ENCODE measurements at places on chromosomes 7 and 10. TPM values are rescaled to one million over a fixed set of nuclear protein-coding genes. Genes with fewer than 3 reads are reported as not detected.

The HOXA5 gene
- total RNA-seq, result 130 TPM

The DNAJC12 gene
- 5.5 TPM for total RNA-seq

The TRIM73 gene
- total RNA-seq, result 2.4 TPM

The FRMPD2 gene
- total RNA-seq, result 1.2 TPM

The GRM8 gene
- total RNA-seq, result not detected

The BLNK gene
- total RNA-seq, result not detected

The PPP1R9A gene
- 10.8 TPM for total RNA-seq

The CLRN3 gene
- not detected for total RNA-seq

The LRRC17 gene
- not detected for total RNA-seq

The SRGN gene
- total RNA-seq, result 288 TPM

The SRRM3 gene
- total RNA-seq, result 1.1 TPM

The HKDC1 gene
- 52.3 TPM for total RNA-seq

The NKX1-2 gene
- total RNA-seq, result not detected

The RAPGEF5 gene
- 10.2 TPM for total RNA-seq

The ZNF425 gene
- total RNA-seq, result 2.9 TPM

The PAX2 gene
- total RNA-seq, result not detected

The POLR2J2 gene
- total RNA-seq, result not detected

The TLL2 gene
- 3.8 TPM for total RNA-seq

The PAPSS2 gene
- 77.9 TPM for total RNA-seq

The ZNF239 gene
- 4.7 TPM for total RNA-seq

The NPTX2 gene
- total RNA-seq, result 40.5 TPM

The NIPSNAP2 gene
- 6.8 TPM for total RNA-seq

The CLDN4 gene
- 414 TPM for total RNA-seq

The MYL10 gene
- total RNA-seq, result not detected

The LDB1 gene
- 22.7 TPM for total RNA-seq

The NKX2-3 gene
- 2.5 TPM for total RNA-seq

The FKBP6 gene
- total RNA-seq, result not detected

The OR13A1 gene
- total RNA-seq, result not detected

The CREB5 gene
- total RNA-seq, result 15.2 TPM

The VIPR2 gene
- total RNA-seq, result not detected

The ZNF804B gene
- total RNA-seq, result not detected

The IFIT2 gene
- 7.9 TPM for total RNA-seq

The AMPH gene
- total RNA-seq, result not detected

The ERVW-1 gene
- total RNA-seq, result not detected

The NUTM2E gene
- total RNA-seq, result not detected

The MMP21 gene
- not detected for total RNA-seq

The C7orf25 gene
- 12.2 TPM for total RNA-seq

All from Caki2 (cell line).